ENCODE measurements at places on chromosomes 2 and 18.

DNA sequence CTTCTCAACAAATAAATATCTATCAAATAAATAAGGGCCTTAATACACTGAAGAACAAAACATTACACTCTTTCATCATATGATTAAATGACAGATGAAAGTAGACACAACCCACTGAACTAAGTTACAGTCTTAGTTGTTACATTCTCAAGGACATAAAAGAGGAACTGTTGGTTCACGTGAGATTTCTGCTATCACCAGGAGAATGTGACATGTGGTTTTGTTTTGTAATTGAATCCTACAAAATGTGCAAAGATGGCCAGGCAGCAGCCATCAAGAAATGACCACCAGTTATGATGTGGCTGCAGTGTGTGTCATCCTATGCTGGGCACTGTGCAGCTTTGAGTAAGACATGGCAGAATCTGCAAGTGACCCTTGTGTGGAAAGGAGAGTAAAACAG is 310.6 kb upstream of the PIK3C3 start:
- no peak for DNase-seq

DNA sequence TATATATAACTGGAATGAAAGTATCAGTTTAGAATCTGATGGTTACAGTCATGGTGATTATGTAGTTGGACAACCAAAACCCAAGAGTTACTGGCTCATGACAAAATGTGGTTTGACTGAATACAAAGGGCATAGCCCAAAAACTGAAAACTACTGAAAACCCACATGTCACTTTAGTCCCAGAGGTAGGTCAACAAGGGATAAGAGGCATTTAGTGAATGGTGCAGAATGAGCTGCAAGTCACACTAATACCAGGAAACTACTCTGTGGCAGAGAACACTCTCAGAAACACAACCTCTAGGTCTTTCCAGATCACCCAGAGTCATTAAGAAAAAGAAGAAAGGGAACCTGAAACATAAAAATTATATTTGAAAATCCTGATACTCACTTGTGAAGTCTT is 154.5 kb downstream of the AGPS start:
- DNase-seq, result no peak

DNA sequence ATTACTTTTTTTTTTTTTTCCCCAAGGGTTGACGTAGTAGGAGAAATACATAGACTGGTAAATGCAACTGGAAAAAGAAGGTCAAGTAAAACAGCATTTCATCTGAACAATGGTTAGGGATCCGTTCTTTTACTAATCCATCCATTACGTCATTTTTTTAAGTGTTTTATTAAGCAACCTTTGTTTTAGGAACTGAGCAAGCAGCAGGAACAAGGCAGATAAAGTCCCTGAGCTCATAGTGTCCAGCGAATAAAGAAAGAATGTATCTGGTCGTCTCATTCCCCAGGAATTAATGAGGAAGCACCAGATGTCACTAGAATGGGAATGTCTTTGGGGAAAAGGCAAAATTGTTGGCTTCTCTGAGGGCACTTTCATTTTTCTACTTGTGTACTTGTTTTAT is 842.4 kb downstream of the TDRD15 start:
- no peak for DNase-seq

DNA sequence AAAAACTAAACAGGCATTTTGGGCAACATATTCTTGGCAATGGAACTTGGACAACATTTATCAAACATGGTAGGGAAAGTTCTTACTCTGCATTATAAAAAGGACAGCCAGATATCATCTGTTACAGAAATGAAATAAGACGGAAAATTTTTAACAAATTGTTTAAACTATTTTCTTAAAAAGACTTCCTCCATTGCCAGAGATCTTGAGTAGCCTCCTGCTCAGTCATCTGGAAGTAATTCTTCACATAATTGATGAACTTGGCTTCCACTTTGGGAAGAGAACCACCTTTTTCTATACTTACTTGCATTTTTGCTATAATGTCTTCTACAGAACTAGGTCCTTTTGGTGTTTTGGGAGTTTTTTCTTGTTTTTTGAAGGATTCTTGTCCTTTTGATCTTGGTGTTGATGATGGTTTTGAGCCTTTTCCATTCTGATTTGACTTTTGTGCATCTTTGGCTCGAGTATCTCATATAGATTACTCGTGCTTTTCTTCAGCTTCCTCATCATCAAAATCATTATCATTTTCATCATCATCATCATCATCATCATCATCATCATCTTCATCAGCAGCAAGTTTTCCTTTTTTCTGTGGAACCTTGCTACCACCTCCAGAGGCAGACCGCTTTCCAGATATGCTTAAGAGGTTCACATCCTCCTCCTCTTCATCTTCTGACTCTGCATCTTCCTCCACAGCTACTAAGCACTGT is 66.2 kb downstream of the CD28 start:
- DNase-seq, result no peak

GRCh38 chr2:106960683-106961161 is 74.8 kb upstream of the ST6GAL2 start:
- no peak for DNase-seq

DNA sequence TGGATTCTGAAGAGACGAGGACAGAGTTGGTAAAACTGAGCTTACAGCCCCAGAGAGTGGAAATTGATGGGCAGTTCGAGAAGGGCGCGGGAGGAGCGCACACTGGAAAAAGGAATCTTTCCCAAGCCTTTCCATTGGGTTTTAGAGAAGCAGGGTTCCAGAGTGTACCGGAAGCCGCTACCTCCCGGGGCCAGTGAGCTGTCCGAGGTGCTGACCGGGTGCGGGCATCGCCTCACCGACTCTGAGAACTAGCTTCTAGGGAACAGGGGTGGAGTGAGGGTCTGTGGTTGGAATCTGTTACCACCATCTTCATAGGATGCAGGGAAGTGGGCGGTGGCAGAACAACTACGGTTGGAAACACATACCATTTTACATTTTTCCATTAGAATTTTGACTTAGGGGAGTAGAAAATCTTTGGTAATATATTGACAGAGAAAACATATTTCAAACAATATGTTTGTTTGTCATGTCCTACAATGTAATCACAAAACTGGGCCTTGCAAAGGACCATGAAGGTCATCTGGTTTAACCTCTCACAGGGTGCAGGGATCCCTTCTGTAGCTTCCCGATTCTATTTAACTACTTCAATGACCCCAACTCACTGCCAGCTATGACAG is 724 bp downstream of the NMS start:
- no peak for DNase-seq

- DNase-seq, result no peak
These were observed 294.3 kb upstream of the EPAS1 start for GRCh38 chr2:46002947-46003346.

DNA sequence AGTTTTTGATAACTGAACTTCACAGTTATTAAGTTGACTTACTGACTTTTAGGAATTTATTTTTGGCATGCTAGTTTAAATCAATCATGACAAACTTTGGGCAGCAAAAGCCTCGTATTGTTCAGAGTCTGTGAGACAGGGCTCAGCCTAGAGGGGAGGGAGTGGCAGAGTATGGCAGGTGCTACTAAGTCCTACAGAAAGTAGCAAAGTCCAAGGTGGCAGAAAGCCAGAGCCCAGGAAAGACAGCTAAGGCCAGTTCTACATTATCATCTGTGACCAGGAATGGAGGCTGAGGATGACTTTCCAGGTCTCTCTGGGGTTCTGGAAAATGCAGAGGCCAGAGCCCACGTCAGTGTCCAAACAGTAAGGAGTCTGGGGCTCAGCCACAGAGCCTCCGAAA is 34.2 kb downstream of the CHST10 start:
- DNase-seq, result no peak

DNA sequence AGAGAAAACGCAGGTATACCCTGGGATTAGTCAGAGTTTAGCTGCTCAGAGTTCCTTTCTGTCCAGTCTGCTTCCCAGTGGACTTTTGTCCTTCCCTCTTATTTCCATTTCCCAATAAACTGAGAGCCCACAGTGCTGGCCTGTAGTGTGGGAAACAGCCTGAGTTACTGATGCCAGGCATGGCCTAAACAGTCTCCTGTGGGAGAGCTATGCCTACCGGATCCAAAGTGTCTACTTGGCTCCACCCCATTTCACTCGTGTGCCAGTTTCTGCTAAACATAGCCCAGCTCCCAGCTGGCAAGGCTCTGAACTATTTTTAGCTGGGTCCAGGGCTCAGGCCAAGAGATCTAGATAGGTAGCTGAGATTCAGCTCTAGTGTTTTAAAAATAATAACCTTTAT is 15.6 kb upstream of the PPP1CB start:
- DNase-seq, result no peak

DNA sequence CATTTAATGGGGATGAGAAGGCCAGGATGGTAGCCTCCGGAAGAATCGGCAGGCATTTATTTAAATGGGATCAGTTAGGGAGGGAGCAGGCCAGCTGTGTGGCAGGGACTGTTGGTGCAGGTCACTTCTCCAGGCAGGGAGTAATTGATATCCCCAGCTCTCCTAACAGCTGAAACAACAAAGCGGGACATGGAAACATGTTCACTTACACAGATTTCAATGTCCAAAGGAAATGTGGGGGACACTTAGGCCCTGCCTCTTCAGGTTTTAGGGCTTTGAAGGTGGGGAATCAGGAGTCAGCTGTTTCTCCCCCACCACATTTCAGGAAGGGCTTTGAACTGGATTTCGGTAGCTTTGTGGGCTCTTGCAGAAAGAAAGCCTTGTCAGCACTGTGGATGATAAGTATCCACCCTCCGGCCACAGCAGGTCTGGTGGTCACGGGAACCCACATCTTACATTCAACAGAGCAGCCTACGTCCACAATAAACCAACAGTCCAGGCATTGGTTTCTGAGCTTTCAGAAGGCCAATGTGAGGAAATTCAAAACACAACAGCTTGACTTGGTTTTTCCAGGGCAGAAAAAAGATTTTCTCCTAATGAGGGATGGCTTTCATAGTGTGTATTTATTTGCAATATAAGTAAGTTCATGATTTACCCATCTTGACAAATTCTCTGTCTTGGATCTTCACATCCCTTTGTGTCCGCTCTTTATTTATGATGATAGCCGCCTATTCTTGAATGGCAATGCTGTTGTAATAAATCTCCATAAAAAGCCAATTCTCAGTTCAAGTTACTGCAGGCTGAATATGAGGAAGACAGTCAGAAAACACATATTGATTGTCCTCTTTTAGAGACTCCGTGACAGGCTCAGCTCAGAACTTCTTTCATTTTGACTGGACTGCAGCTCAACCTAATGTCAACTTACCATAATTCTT is 96.6 kb upstream of the NRP2 start:
- no peak for DNase-seq

DNA sequence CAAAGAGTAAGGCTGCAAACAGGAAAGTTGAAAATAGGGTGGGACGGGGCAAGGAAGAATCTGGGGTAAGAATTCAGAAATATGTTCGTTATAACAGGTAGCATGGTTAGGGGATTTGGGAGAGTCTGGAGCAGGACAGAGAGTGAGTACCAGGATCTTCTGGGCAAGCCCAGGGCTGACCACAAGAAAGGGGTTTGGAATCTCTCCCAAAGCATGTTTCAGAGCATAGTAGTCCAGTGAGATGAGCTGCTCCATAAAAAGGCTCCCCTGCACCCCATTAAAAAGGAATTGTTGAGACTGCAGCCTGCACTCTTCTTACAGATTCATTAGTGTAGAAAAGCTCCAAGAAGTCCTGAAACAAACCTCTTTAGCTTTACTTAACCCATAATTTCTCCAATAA is 291.1 kb downstream of the MTX2 start:
- DNase-seq, result no peak

GRCh38 chr2:218031261-218031660 is 28.5 kb upstream of the TNS1 start:
- DNase-seq, result no peak

DNA sequence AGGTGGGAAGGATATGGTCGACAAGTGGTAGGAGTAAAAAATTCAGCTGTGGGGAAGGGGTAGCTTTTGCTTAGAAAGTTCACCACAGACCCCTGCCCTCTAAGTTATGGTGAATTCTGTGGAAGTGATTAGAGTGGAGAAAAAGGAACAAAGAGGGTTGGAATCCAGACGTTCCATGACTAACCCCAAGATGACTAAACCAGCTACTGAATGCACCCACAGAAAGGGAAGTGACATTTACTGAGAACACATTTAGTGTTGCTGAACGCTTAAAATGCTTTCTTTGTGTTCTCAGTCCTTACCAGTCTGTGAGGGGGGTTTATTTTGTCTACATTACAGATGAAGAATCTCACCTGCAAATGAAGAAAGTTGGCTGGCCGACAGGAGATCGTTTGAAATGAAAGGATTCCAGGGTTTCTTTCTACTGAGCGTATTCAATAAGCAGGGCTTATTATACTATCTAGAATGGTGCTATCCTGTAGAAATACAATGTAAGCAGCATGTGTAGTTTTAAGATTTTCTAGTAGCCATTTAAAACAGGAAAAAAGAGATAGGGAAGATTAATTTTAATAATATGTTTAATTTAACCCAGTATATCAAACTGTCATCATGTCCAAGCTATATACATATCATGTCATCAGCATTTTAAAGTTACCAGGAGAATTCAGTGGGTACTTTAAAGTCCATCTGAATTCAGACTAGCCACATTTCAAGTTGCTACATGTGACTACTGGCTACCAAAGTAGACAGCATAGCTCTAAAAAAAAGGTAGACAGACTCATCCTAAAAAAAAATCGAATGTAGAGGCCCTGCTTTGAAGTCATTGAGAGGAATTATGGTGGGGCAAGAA is 60.1 kb downstream of the LIMS1 start:
- no peak for DNase-seq

DNA sequence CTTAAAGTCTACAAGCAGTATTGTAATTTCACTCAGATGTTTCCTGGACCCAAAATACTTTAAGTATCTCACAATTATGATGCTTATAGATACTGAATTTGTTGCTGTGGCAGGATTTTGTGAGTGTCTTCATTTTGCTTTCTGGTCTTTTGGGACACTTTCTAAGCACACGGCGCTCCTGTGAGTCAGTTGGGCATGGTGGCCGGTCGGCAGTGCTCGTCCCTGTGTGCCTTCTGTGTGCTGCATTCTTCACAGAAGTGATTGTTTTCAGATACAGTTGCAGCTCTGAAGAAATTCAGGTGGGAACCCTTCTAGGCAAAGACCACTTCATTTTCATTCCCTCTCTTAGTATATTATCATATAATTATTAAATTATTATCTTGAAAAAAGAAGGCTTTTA is 273.3 kb downstream of the ZNF407 start:
- no peak for DNase-seq

- no peak for DNase-seq
These were observed 18.0 kb downstream of the C2orf74 start for GRCh38 chr2:61179701-61180639.

- no peak for DNase-seq
These were observed 8.0 kb downstream of the KLF7 start for GRCh38 chr2:207157731-207158130.

GRCh38 chr18:79616651-79617510 is 62.7 kb upstream of the CTDP1 start:
- DNase-seq, result no peak

DNA sequence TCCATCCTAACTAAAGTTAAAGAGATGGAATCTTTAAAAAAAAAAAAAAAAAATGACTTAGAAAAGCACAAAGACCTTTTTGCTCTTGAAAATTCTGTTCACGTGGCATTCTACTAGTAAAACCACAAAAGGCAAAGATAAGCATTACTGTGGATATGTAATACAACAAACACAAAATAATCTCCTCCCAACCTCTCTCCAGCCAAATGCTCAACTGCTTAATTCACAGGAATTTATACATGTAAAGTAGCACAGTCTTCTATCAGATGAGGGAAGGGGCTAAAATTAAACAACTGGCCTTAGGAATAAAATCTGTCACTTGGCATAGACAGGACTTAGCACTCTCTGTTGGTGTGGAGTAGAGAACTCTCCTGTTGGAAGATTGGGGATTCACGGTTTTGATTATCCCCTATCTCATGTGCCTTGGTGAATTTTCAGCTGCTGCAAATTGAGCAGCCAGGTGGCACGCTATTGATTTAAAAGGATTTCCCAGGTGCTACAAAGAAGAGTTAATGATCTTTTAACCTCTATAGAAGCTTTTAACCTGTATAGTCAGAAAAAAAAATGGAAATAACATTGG is 57.4 kb downstream of the ATIC start:
- no peak for DNase-seq
